Stimulated activated CD8-positive, alpha-beta memory T cell treated with anti-CD3 and anti-CD28 coated beads, Interleukin-4, amount 100 ng/mL, for 24 hours (primary cell): ENCODE measurements at places on chromosomes 2 and 18.

GRCh38 chr2:160062292-160063005, at the start of gene PLA2R1:
Gene PLA2R1, minus strand, starts transcription at chr2:160062615. Its CDS starts 212 bp downstream, at chr2:160062403.
- DNase-seq: no peak

DNA sequence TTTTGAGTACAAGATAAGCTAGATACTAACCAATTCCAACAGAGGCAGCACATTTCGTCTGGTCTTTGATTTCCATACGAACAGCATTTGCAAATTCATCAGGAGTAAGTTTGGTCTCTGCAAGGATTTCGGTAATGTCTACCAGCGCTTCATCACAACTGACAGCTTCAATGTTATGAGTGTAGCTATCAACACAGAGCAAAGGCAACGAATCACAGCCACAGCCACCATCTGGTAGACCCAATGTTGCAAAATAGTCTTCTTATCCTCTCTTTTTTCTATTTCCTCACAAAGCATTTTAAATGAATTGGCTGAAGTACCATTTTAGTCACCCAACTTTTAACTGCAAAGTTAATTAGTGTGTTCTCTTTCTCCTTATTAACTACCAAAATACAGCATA, 68.3 kb downstream of the REV1 start:
- DNase-seq: no peak

GRCh38 chr18:7626922-7627440, 59.9 kb downstream of the PTPRM start:
- no peak for DNase-seq

DNA sequence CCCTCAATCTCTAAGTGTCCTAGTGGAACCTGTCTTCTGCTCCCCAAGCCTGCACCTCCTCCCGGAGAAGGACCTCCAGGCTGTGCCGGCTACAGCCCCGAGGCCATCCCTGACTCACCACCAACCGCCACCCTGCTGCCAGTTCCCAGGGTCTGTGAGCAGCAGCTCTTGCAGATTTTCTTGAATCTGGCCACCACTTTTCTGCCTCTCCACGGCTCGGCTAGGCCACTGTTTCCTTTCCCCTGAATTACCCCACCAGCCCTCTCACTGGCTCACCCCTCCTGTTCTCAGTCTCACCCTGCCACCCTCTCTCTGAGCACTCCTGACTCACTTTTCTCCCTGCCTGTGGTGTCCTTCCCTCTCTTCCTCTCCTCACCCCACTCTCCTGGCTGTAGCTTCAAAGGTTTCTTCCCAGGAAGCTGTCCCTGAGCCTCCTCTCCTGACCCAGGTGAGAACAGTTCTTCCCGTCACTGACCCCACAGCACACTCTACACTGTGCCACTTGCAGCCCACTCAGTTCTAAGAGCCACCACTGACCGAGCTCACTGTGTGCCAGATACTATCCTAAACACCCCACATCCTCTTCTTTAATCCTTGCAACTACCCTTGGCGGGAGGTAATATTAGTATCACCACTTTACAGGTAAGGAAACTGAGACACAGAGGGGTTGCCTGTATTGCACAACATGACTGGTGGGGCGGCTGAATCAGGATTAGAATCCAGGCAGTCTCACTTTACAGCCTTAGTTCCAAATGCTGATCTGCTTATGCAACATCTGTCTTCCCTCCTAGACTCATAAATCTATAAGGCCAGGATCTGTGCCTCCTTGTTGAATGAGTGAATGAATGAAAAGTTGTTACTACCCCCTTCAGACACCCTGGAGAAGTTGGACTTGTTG, 111.6 kb downstream of the SMAD7 start:
- DNase-seq: no peak

DNA sequence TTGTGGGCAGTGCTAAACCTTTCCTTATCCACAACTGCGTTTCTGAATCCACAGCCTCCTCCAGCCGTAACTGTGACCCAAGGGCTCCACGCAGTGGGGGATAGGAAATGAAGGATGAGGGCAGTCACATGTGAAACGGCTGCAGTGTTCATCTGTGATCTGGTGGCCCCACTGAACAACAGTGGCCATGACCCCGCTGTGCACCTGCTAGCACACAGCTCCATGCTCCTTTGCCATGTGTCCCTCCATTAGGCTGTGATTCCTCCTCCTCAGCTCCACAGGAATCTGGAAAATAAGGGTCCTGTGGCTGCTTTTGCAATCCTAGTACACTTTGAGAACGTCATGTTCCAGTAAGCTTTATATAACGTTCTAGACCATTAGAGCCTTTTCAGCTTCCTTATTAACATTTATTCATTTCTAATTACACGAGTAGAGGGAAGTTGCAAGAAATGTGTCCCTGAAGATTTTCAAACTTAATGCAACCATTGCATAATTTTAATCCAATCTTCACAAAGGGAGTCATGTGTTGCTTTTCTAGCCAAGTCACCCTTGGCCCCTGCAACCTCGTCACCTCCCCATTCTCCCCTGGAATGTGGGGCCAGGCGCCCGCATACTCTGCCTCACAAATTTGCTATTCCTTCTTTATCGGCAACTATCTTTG, 7.1 kb upstream of the NAPG start:
- no peak for DNase-seq
